ENCODE measurements at places on chromosomes 2 and 18.

DNA sequence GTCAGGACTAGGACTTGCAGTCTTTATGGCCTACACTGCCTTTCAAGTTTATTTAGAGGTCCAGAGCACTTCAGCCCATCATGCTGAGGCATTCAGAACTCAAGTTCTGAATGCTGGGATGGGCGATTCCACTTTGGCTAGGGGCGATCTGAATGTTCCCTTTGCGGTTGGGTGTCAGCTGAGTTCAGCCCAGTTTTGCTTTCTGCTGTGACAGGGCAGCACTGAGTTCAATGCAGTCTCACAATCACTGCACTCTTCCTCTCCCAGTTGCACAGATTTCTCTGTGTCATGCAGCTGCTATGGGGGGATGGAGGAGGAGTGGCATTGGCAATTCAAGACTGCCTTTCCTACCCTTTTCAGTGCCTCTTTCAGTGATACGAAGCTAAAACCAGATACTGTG, 1232.0 kb upstream of the FAM98A start:
- no peak for DNase-seq

DNA sequence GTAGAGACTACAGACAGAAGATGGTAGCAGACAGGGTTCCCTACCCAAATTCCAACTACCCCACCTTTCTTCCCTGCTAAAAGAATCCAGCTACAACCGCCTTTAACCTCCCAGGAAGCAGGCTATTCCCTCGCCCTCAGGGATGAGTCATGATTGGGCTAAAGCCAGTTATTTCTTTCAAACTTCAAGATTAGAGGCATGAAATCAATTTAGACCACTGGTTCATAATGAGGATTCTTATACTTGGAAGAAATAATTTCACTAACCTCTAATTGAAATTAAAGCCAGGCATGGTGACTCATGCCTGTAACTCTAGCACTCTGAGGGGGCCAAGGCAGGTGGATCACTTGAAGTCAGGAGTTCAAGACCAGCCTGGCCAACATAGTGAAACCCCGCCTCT, 20.0 kb downstream of the TRIP12 start:
- DNase-seq: peak; percentile 48

DNA sequence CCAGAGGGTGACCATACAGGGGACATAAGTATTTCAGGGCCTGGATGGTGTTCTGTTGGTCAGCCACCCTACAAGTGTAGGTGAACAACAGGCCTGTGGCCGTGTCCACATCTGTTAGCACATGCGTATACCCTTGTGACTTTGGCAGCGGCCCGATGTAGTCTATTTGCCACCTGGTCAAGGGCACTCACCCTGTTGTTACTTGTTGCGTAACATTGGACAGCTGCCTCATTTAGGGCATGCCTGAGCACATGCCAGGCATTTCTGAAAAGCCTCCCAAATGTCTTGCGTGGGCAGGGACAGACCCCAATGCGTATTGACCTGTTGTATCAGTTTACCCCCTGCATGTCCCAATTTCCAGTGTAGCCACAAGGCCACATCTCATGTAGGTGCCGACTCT, 235.0 kb downstream of the MBD5 start:
- DNase-seq: no peak

- DNase-seq: no peak
These were observed 223.7 kb downstream of the LOXHD1 start for GRCh38 chr18:46433121-46433826.

DNA sequence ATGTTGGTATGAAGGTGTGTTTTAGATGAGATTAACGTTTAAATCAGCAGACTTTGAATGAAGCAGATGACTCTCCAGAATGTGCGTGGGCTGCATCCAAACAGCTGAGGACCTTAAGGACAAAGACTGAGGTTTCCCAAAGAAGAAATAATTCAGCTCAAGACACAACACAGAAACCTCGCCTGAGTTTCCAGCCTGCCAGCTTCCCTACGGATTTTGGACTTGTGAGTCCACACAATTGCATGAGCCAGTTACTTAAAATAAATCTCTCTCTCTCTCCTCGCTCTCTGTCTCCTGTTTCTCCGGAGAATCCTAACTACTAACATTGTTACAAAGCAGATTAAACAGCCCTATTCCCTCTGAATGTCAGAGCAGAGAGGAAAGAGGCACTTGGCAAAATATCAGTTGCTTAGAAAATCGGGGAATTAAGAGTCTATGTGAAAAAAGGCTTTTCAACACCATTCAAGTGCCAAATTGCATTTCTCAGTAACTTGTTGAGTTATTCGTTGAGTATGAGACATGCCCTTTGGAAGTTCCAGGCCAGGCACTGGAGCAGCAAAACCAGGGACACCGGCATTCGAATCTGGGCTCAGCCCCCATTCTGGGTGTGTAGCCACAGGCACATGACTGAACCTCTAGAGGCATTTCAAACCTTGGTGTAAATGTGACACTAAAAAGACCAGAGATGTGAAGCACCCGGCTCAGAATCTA, 174.6 kb upstream of the PID1 start:
- peak; percentile 68 for DNase-seq

DNA sequence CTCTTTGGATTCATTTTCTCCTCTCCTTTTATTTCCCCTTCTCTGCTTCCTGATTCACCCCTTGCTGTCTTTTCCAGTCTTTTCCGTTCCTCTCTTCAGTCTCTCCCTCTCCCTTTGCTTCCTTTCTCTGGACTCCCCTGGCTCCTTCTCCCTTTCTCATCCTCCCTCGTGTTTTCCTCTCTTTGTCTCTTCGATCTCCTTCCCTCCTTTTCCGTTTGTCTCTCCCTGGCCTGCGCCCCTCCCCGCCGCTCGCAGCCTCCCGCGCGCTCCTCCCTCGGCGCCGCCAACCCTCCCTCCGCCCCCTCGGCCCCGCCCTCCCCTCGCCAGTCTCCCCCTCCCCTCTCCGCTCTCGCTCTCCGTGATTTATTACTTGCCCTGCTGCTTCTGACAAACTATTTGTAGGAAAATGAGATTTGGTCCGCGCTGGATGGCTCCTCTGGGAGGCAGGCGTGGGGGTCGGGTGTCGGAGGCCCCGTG, 46.0 kb upstream of the PAX8 start:
- peak; percentile 61 for DNase-seq

DNA sequence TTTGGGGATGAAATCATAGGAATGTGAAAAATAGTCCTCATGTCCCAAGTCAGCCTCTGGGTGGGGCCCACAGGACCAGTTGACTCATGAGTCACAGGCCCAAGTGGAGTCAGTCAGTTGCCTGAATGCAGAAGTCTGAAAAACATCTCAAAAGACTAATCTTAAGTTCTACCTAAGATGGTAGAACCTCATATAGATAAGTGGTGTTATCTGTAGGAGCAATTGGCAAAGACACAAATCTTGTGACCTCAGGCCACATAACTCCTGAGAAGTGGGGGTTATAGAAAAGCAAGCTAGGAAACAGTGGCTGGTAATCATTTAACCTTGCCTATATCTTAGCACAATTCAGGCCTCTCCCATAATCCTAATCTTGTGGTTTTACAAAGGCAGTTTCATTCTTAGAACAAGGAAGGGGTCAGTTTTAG, 257.1 kb upstream of the SPOPL start:
- peak; percentile 9 for DNase-seq

- DNase-seq: no peak
These were observed 87.7 kb upstream of the MYO3B start for GRCh38 chr2:170090229-170090628.

DNA sequence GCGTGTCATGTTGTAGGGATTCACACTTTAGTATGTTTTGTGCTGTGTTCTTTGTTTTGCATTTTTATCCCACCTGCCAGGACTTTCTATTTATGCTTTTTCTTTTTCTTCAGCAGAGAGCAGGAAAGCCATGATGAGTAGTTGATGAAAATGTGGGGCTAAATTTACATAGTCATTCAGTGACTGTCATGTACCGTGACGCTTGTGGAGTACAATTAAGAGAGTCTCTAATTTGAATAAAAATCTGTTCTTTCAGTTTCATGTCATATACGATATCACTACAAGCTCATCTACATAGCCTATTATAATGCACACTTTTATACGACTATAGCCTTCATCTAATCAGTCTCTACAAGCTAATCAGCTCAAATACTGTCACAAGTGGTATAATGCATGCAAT, 112.7 kb upstream of the SPATS2L start:
- no peak for DNase-seq

- no peak for DNase-seq
These were observed 331.9 kb downstream of the CDH19 start for GRCh38 chr18:66271962-66272361.

DNA sequence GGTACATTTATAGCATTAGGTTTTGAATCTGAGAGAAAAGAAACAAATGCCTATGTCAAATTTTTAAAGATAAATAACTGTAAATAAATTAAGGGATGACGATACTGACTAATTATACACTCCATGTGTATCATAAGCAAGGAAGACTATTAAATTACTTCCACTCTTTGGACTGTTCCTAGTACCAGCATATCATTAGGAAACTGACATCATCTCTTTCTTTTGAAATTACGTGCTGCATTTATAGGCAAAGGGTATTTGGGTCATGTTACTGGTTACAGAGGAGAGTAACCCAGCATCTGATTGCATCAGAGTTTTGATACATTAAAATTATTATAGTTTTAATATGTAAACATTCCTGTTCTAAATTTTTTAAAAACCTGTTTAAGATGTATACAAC, 309.7 kb downstream of the XIRP2 start:
- peak; percentile 59 for DNase-seq

DNA sequence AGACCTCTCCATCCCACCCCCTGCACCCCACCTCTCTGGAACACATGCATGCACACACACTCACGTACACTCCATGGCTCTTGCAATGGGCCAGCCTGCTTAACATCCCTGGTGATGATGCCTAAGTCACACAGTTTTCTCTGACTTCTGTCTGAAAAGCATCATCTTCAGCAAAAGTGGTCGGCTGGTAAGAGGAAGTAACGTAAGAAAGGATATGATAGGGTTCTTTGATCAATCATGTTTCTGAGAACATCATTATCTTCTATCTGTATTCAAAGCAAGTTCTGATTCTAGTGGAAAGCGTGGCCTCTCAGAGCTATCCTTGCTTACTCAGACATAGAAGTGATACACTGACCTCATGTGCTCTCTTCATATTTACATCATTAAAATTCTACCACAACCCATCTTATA, 11.4 kb upstream of the NDUFV2 start:
- DNase-seq: no peak

GRCh38 chr2:68483011-68483410, 15.6 kb downstream of the APLF start:
- DNase-seq: no peak

- DNase-seq: no peak
These were observed 373.6 kb downstream of the CDH7 start for GRCh38 chr18:66124394-66124793.

Data from fibroblast of gingiva (primary cell).